ENCODE measurements at places on chromosomes 16 and 17. TPM values are rescaled to one million over a fixed set of nuclear protein-coding genes. Genes with fewer than 3 reads are reported as not detected.

Gene TMC8
- 0.17 TPM for total RNA-seq

Gene SNF8
- 200 TPM for total RNA-seq

Gene HIGD1B
- total RNA-seq, result not detected

Gene WSB1
- 36.9 TPM for total RNA-seq

Gene KLHL10
- total RNA-seq, result 0.17 TPM

Gene GAS7
- total RNA-seq, result 1.0 TPM

Gene LYZL6
- total RNA-seq, result not detected

Gene INCA1
- 0.17 TPM for total RNA-seq

Gene SHISA6
- total RNA-seq, result not detected

Gene CAPNS2
- total RNA-seq, result not detected

Gene CACNG3
- not detected for total RNA-seq

Gene CCL17
- not detected for total RNA-seq

Gene PHAF1
- total RNA-seq, result 9.8 TPM

Gene SDK2
- total RNA-seq, result 0.15 TPM
